ENCODE measurements at places on chromosomes 12 and 14.

GRCh38 chr12:117072736-117073490 is 26.3 kb downstream of the TESC start:
- no peak for DNase-seq

DNA sequence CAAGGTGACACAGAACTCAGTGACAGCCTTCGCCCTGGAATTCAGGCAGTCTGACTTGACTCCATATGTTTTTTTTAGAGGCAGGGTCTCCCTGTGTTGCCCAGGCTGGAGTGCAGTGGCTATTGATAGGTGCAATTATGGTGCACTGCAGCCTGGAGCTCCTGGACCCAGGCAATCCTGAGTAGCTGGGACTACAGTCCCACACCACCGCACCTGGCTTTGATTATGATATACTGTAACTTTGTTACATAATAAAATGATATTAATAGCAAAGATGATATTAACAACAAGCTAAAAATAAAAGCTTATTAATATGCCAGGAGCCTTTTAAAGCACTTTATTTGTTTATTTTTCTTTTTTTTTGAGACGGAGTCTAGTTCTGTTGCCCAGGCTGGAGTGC is 9.8 kb downstream of the VSIG10 start:
- no peak for DNase-seq

DNA sequence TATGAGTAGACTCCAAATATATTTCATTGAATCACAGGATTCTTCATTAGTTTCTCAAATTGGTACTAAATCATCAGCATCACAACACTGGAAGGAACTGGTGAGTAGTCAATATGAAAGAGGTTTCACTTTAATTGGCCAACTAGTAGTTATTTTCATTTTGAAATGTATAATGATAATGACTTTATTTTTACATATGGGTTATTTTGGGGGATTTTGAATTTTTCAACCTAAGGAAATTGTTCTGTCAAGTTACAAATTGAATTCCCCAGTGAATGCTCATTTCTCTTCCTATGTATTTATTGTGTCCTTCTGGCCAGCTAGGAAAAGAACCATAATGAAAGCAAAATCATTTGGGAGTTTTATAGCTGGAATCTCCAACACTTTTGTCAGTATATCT is 174.2 kb upstream of the ATP2B1 start:
- DNase-seq: no peak

DNA sequence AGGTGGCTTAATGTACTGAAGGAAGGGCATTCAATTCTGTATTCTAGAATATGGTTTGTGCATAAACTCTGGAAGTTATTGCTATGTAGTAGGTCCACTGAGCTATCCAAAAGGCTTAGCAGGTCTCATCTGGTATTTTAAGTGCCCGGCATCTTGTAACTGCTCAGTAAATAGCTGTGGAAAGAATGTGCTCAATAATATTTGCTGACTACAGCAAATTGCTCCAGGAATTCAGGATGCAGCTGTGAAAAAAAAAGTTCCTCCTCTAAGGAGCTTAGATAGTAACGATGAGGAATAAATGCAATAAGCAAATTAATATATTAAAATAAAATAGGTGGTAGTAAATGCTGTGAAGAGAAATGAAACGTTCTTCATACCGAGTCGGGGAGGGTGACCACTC is 857.1 kb downstream of the AACS start:
- no peak for DNase-seq

- DNase-seq: no peak
Measured at GRCh38 chr12:109447482-109447881, 29.6 kb downstream of the KCTD10 start.

DNA sequence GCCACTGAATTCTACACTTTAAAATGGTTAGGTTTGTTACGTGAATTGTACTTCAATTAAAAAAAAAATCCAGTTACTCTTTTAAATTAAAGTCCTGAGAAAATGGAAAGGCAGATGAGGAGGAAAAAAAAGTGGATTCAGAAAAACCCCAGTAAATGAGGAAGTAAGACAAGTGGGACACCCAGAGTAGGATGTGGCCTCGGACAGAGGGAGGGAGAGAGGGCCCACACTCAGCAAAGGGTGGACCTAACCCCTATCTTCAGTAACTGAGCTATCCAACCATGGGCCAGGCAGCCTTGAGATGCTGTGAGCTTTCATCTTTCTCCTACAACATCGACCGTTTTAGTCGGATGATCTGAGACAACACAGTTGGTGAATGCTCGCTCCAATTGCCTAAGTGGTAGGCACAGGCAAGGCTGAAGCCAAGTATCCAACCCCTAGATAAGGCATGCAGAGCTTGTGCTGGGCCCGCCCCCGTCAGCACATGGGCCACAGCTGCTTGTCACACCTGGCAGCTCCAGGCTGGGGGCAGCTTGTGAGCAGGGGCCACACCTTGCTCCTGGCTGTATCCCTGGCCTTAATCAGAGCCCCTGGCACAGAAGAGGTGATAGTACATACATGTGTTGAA is 142.1 kb downstream of the TTC7B start:
- DNase-seq: no peak

DNA sequence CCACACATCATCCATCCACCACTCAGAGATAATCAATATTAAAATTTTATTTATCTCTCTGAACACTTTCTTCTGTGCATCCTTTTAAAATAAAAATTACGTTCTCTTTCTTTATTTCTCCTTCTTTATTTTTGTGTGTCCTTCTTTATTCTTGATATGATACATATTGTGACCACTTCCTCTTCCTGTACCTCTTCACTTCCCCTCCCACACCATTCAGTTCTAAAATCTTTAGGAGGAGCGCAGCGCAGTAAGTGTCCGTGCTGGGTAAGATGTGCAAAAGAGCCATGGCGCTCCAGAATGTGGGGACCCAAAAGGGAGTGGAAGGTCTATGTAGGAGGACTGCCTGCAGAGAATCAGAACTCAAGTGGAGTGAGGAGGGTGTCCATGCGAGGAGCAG is 256.7 kb downstream of the ITPR2 start:
- no peak for DNase-seq

- DNase-seq: no peak
Measured at GRCh38 chr14:24417832-24418491, 11.5 kb downstream of the CBLN3 start.

DNA sequence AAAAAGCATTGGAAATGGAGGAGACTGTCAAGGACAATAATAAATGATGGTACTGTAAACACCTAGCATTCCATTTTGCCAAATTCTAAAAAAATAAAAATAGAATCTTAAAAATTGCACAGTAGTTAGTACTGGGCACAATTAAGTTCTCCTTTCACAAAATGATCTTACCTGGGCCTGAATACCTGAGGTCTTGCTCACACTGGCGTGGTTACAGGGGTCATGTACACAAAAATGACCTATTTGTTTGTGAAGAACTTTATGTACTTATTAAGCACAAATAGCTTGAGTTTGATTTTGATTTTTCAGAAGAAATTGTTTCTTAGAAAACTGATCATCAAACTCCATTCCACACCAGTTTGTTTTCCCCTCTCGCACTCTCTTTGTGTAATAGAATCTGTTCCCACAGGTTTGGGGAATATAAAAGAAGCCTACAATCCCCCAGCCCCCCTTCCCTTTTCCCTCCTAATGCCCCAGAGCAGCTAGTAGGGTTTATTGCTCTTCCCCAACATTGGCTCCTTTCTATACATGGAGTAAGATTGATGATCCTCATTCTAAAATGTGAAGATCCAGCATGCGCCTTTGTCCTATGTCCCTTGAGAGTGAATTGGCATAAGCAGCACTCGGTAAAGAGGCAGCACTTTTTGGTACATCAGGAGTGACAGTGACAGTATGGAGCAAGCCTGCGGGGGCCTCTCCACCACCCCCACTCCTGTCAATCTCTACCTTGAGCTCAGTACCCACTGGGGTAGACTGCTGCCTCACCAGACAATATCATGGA is 204.3 kb downstream of the ASCL1 start:
- no peak for DNase-seq

GRCh38 chr12:80129895-80130530 is 30.7 kb downstream of the OTOGL start:
- DNase-seq: no peak

DNA sequence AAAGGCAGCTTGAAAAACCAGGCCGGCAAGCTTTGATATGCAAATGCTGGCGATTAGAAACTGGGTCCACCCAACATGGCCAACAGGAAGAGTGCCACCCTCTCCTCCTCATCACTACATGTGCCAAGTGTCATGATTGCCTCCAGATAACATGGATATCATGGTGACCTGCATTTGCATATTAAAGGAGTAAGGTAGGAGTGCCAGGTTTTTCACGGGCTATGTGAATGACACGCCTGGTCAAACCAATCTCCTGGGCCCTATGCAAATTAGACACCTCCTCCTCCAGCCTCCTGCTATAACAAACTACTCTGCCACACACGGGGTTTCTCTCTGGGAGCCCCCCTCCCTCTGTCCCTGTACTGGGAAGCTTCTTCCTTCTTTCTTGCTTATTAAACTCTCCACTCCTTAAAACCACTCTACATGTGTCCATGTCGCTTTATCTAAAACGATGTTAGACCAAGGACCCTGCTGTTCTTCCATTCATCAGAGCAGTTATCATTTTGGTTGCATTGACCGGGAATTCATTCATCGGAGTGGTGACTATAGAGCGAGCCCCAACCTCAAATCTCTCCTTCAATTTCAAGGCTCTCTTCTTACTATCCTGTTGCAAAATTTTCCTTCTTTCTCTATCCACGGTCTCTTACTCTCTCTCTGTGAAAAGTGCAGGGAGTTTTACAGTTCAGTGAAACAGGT is 27.5 kb downstream of the APOBEC1 start:
- peak; percentile 71 for DNase-seq

- DNase-seq: no peak
Measured at GRCh38 chr12:42474391-42474790, 115.2 kb downstream of the PRICKLE1 start.

Measured in hematopoietic multipotent progenitor cell treated with erythropoietin and hydrocortisone succinate and interleukin-3 and kit ligand, for 17 days (in vitro differentiated cells).